ENCODE measurements at places on chromosomes 12 and 14.
A peak's percentile ranks its signal among the peaks of the same experiment; 100 is the strongest.

DNA sequence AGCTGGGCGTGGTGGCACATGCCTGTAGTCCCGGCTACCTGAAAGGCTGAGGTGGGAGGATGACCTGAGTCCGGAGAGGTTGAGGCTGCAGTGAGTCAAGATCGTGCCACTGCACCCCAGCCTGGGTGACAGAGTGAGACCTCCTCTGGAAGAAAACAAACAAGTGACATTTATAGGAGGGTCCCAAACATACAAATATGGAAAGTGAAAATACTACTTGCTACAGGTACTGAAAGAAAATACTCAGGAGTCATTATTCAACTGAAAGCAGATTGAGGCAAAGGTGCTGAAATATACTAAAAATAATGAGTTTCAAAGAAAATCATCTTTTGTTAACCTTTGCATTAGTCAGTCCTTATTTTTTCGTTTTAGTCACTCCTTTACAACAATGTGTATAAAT is 53.5 kb downstream of the ETV6 start:
- no peak for DNase-seq

DNA sequence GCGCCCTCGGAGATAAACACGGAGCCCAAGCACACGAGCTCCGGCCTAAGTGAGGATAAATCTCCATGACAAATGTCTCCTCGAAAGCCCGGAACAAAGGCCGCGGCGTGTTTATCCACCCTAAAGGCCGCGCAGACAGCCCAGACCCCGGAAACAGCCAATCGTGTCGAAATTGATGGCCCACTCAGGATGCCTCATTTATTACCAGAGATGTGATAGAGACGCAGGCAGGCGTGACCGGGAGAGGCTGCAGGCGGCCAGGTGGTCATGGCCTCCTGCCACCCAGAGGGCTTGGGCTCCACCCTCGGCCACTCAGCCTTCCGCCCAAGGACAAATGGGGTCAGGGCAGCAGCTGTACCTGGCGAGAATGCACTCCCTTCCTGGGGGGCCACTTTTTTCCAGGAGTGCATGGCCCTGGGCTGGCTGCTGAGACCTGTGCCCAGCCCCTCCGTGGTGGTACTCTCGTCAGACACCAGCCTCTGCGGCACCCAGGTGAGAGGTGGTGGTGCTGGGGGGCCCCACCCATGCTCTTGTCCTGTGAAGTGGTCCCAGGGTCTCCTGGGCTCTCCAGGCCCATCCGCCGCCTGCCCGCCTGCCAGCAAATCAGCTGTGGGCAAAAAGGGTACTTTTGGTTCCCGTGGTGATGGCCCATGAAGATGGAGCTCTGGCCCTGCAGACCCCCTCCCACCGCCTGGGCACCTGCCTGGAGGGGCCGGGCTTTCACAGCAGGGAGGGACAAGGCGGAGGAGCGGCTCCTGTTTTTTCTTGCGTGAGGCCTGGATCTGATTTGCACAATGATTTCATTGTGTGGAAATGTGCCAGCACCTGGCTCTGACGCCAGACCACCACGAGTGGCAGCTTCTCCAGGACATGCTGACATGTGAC is 211.5 kb upstream of the C14orf180 start:
- no peak for DNase-seq

GRCh38 chr12:113649256-113649830 is 177.7 kb upstream of the LHX5 start:
- DNase-seq, result no peak

- DNase-seq, result no peak
Observed at GRCh38 chr12:102629262-102629888, 149.0 kb upstream of the IGF1 start.

DNA sequence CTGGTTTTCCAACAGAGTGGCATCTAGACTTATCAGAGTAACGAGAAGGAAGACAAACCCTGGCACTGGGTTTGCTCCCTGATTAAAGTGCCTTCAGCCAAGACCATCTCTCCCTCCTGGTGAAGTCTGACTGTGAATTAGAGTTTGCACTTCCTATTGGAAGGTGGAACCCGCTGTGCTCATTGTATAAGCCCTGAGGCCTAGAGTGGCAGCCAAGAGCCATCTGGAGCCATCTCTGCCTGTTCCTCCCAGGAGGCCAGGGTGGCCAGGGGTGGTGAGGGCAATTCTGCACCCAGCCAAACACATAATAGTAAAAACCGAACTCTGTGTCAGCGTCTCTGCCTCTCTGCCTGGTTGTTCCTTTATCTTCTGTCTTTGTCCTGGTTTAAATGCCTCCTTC is 25.0 kb downstream of the MFAP5 start:
- no peak for DNase-seq

DNA sequence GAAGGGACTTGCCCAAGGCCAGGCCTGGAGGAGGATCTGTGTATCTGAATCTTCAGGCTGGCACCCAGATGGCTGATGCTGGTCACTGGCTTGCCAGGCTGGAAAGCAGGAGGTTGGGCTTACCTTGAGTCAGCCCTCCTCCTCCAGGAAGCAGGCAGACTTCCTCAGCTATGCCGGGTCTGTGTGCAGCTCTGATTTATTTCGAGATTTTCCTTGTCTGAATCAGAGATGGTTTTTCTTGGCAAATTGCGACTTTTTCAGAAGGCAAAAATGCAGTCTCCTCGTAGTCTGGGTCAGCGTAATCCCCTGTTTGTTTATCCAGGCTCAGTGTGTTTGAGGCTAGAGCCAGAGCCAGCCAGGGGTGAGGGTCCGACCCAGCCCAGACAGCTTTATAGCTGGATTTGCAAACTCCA is 48.9 kb downstream of the SMOC1 start:
- no peak for DNase-seq

DNA sequence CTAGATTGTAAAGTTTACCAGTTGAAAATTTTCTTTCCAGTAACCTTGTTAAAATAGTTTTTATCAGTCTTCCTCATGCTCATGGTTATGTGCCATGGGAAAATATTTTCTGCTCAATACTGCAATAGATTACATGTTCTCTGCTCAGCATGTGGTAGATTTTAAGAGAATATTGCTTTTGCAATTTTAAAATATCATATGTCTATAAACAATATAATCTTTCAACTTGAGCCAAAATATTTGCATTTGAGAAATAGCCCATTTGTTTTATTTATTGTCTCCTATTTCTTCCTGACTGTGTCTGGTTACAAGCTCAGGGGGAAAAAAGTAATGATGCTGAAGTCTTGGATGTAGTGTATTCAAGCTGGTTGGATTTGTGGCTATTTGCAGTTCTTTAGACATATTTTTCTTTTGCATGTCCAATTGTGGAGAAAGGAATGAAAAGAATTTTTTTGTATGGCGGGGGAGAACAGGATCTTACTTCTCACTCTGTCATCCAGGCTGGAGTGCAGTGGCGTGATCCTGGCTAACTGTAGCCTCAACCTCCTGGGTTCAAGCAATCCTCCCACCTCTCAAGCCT is 342.6 kb upstream of the NAV3 start:
- DNase-seq, result no peak

DNA sequence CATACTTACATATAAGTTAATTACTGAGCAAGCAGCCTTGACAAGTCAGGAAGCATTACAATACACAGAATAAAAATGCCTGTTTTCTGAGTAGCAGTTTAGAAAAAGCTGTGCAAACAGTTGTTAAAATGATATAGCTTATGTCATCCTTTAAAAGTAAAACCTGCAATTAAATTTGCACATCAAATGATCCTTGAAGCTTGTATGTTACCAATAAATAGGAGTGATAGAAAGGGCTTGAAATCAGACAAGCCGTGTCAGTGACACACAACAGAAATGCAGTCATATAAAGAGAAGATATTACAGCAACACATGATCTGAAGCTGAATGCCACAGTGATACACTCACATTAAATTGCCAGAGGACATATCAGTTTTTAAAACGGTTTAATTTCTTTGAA is 70.0 kb downstream of the EPS8 start:
- DNase-seq, result no peak

DNA sequence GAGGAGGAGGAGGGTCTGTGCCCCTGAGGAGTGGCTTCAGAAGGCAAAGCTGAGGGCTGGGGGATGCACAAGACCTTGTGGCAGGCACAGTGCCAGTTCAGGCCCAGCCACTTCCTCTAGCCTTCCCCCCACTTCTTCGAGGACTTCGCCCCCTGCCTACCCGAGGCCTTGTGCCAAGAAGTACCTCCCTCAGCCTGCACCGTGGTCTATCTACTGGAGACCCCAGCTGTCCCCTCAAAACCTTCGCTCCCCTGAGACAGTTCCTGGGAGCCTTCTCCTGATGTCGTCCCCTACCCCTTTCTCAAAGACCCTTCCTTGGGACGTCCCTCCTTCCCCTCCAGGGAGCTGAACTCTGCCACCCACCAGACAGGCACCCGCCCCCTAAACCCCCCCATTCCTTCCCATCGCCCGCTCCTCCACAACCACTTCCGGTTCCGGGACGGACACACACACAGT is 604 bp downstream of the ZNF384 start:
- DNase-seq, result peak; percentile 5

- DNase-seq, result no peak
Observed at GRCh38 chr14:67738740-67739504, 37.2 kb downstream of the RDH12 start.

DNA sequence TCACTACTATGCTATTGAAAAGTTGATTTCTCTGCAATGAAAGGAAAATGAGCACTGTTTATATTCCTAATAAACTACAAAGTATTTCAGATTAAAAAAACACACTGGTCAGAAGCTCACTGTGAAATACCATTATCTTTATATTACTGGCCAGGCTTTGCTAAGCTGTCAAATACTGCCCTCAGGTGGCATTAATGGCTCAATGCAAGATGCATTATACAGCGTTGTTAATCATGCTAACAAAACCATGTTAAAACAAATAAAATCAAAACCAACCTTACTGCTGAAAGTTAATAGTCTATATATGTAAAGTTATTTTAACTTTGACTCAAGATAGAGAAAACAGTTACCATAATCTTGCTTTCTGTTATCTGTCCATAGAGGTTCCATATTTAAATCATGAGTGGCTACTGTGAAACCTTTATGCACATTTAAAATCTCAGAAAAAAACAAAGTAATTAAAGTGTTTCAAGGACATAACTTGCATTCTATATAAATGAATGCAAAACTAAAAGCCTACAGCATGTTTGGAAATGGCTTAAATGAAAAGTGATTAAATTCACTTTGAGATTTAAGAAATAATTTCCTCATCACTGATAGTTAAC is 121.7 kb downstream of the RALGAPA1 start:
- DNase-seq, result no peak

GRCh38 chr12:25855716-25856115 is 102.8 kb upstream of the RASSF8 start:
- no peak for DNase-seq

DNA sequence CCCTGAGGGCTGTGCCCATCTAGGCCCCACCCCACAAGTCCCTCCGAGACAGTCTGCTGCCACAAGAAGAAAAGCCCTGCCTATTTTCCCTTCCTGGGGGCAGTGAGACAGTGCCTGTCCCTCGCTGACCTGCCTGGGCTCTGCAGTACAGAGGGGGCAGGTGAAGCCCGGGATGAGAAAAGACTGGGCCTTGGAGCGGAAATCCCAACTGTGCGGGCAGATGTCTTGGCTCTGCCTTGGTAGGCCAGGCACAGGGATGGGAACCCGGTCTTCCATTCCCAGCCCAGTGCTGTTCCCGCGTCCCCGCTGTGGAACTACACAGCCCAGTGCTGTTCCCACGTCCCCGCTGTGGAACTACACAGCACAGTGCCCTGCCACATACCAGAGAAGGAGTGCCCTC is 12.8 kb upstream of the NXPH4 start:
- DNase-seq, result no peak

- no peak for DNase-seq
Observed at GRCh38 chr14:75051556-75051899, 261 bp upstream of the MLH3 start.

GRCh38 chr14:71804992-71805391 is 127.2 kb upstream of the RGS6 start:
- DNase-seq, result no peak

- DNase-seq, result no peak
Observed at GRCh38 chr12:92462049-92462448, 240.7 kb upstream of the PLEKHG7 start.

DNA sequence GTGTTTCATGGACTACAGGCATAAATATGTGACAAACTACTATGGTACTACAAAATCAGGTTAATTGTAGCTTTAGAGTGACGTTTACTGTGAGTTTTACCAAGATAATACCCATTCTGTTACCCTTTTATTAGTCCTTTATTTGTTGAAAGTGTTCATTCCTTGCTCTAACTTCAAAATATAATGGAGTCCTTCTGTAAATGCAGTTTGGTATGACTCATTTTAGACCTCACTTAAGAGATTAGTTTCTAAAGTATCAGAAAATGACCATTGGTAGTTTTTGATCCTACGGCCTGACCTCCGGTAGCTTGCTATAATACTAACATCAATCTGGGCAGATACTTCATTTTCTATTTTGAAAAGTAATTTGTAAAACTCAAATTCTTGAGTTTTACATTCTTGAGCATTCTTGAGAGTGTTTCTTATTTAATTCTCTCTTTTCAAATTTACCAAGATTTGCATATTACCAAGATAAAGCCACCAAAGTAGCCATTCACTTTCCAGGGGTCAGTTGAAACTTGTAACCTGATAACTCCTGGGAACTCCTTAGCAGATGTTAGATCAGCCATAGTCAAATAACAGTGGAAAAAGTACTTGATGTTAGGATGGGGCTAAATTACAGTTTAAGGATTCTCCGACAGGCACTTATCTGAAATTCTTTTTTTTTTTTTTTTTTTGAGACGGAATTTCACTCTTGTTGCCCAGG is 4.2 kb downstream of the HSPA2 start:
- DNase-seq, result no peak

GRCh38 chr12:57157588-57158173 is 10.3 kb upstream of the LRP1-AS start:
- no peak for DNase-seq

- no peak for DNase-seq
Observed at GRCh38 chr12:43425361-43425760, 126.6 kb downstream of the ADAMTS20 start.

GRCh38 chr12:27732281-27732680 is 21.6 kb downstream of the MRPS35 start:
- DNase-seq, result no peak

- DNase-seq, result peak; percentile 71
Observed at GRCh38 chr12:122946690-122947341, 19.4 kb downstream of the ABCB9 start.

DNA sequence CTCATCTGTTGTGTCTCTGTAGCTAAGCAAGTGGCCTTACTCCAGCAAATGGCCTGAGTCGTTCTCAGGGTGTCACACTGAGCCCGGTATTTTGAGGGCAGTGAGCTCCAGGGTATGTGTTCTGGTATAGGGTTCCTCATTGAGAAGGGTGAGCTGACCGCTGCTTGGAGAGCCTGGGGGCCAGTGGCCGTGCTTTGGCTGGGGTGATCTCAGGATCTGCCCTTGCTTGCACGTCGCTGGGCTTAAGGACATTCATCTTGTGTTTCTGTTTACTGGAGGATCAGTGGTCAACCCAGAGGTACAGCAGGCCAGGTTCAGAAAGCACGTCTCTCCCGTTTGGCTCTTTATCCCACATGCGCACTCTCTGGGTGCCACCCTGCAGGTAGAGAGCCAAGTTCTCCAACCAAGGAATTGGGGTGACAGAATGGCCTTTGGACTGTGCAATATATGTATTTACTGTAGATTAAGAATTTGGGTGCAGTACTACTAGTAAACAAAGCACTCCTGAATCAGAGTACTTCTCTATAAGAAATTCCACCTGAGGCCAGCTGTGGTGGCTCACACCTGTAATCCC is 52.1 kb downstream of the FBXW8 start:
- DNase-seq, result no peak

- DNase-seq, result no peak
Observed at GRCh38 chr12:76762601-76762980, 1.3 kb upstream of the ZDHHC17 start.
